ENCODE measurements at places on chromosomes 1 and 21. TPM values are rescaled to one million over a fixed set of nuclear protein-coding genes. Genes with fewer than 3 reads are reported as not detected.

Gene AGT
- total RNA-seq: not detected

Gene TMEM54
- total RNA-seq: 12.1 TPM

Gene HPCAL4
- total RNA-seq: not detected

Gene TOR1AIP1
- 53.7 TPM for total RNA-seq

Gene OR2T2
- total RNA-seq: not detected

Gene DIRAS3
- total RNA-seq: not detected

Gene UTS2
- not detected for total RNA-seq

Gene LPAR3
- 1.1 TPM for total RNA-seq

Gene CDA
- total RNA-seq: not detected

Gene CXADR
- 7.9 TPM for total RNA-seq

- H3K4me1 ChIP-seq: peaks cover 9% of the 10 kb centered on the region
- DNase-seq: no peak
- no peaks in the 10 kb centered on the region for H3K36me3 ChIP-seq
- no peaks in the 10 kb centered on the region for H3K27me3 ChIP-seq
- H3K4me3 ChIP-seq: no peak overlapping the region
These were observed 10.9 kb upstream of the TTC22 start for GRCh38 chr1:54811739-54812655.

DNA sequence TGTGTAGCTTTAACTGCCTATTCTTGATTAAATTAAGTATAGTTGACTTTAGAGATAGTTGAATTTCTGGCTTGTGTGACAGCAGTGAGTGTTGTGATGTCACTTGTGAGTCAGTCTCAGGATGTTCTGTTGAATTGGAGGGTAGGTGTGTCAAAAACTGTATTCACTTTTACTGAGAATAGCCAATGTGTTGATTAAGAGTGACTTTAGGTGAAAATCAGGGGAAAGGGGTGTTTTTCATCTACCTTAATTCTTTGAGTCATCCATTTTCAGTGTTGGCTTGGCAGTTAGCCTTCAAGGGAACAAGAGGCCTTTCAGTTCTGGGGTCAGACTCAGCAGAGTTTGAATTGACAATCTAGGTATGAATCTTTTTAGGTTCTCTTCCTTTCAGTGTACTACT is 75.9 kb downstream of the CDC14A start:
- no peaks in the 10 kb centered on the region for H3K4me1 ChIP-seq
- H3K27me3 ChIP-seq: no peaks in the 10 kb centered on the region
- no peaks in the 10 kb centered on the region for H3K36me3 ChIP-seq
- H3K4me3 ChIP-seq: no peak overlapping the region
- no peak for DNase-seq

- no peaks in the 10 kb centered on the region for H3K27me3 ChIP-seq
- no peaks in the 10 kb centered on the region for H3K36me3 ChIP-seq
- DNase-seq: no peak
- no peak overlapping the region for H3K4me3 ChIP-seq
- H3K27ac ChIP-seq: no peak overlapping the region
These were observed 356.3 kb upstream of the B3GALT2 start for GRCh38 chr1:193542690-193543089.

GRCh38 chr1:241823925-241824324 is 24.1 kb upstream of the EXO1 start:
- H3K27me3 ChIP-seq: no peaks in the 10 kb centered on the region
- peaks cover 11% of the 10 kb centered on the region for H3K4me1 ChIP-seq
- no peak for DNase-seq

DNA sequence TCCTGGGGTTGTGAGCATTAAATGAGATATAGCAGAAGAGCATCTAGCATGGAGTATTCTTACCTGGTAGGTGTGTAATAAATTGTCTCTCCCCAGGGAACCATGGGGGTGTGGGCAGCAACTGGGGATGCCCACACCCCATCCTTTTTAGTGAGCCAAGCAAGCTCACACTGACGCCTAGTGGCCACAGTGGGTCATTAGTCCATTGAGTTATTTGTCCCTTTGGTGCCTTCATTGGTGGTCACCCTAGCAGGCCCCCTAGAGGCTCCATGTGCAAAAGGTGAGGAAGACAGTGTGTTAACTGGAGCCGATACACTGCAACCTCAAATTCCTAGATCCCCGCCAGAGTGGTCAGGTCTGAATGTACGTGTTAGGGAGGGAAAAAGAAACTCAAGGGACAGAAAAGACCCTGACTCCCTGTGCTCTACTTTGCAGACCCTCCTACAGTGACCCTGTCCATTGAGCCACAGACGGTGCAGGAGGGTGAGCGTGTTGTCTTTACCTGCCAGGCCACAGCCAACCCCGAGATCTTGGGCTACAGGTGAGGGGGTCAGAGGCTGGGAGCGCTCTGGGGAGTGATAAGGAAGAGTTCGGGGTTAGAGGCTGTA is 93.3 kb upstream of the CD1D start:
- DNase-seq: peak; percentile 85
- H3K27ac ChIP-seq: no peak overlapping the region
- H3K27me3 ChIP-seq: no peaks in the 10 kb centered on the region
- no peak overlapping the region for H3K4me3 ChIP-seq

DNA sequence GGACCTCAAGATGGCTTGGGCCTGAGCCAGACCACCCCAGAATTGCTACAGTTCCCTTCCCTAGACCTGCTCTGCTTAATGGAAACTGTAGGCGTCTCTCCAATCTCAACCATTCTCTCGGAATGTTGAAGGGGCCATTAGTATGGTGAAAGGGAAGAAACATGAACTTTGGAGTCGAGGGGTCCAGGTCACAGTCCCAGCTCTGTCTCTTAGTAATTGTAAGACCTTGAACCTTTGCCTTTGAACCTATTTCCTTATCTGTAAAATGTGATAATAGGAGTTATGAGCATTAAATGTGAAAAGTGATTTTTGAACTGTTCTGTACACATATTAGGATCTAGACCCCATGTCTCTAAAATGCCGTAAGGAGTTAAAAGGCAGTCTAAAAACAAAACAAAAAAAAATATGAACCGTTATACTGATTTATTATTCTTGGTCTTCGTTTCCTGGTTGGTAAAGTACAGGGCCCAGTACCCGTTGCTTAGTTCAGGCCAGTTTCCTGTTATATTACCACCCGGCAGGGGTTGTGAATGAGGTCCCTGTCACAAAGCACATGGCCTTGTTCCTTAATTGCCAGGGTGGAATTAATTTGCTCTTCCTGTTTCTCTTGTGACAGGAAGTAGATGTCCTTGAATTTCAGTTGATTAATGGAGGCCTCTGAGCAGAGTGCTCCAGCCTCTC is 42.3 kb downstream of the TCEANC2 start:
- H3K27me3 ChIP-seq: no peaks in the 10 kb centered on the region
- peaks cover 17% of the 10 kb centered on the region for H3K36me3 ChIP-seq
- no peaks in the 10 kb centered on the region for H3K4me1 ChIP-seq
- H3K4me3 ChIP-seq: no peak overlapping the region

GRCh38 chr21:36753556-36753955 is 54.6 kb downstream of the SIM2 start:
- DNase-seq: peak; percentile 23
- peaks cover 44% of the 10 kb centered on the region for H3K36me3 ChIP-seq
- H3K27ac ChIP-seq: peak overlapping the region; percentile 78

GRCh38 chr1:214028095-214028494 is 40.3 kb downstream of the PROX1 start:
- H3K27ac ChIP-seq: no peak overlapping the region
- H3K27me3 ChIP-seq: peaks cover 70% of the 10 kb centered on the region
- no peaks in the 10 kb centered on the region for H3K36me3 ChIP-seq
- no peaks in the 10 kb centered on the region for H3K4me1 ChIP-seq

DNA sequence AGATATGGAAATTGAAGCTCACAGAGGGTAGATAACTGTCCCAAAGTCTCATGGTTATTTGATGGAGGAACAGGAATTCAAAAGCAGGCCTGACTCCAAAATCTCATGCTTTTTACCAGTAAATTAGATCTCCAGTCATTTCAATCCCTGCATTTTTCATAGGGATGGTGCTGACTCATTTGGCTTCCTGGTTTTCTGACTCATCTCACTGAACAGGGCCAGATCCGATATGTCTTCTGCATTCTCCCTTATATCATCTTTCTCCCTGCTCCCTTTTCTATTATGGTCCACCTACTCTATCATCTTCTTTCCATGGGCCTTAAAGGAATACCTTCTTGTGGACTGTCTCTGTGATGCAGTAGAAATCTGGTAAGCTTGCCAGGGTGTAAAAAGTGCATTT is 187.2 kb downstream of the FGGY start:
- peaks cover 30% of the 10 kb centered on the region for H3K4me1 ChIP-seq
- no peaks in the 10 kb centered on the region for H3K27me3 ChIP-seq
- H3K27ac ChIP-seq: peak overlapping the region; percentile 57

DNA sequence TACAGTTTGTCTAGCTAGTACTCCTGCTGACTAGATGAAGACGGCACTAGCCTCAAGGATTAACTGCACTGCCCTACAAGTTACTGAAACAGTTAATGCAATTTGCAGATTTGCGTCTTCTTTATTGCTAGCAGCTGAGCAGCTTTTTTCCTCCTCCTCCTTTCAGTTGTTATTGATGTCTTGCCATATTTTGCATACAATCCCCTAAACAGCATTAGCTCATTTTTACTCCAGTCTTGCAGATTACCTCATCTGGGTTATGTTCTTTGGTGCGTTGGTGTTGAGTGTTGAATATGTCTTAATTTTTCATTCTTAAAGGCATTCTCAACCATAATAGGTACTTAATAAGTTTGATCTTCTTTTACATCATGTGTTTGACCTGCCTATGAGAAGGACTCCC is 363.4 kb upstream of the LYPLAL1 start:
- no peaks in the 10 kb centered on the region for H3K36me3 ChIP-seq
- no peak overlapping the region for H3K27ac ChIP-seq
- H3K27me3 ChIP-seq: no peaks in the 10 kb centered on the region
- DNase-seq: no peak
- no peak overlapping the region for H3K4me3 ChIP-seq

DNA sequence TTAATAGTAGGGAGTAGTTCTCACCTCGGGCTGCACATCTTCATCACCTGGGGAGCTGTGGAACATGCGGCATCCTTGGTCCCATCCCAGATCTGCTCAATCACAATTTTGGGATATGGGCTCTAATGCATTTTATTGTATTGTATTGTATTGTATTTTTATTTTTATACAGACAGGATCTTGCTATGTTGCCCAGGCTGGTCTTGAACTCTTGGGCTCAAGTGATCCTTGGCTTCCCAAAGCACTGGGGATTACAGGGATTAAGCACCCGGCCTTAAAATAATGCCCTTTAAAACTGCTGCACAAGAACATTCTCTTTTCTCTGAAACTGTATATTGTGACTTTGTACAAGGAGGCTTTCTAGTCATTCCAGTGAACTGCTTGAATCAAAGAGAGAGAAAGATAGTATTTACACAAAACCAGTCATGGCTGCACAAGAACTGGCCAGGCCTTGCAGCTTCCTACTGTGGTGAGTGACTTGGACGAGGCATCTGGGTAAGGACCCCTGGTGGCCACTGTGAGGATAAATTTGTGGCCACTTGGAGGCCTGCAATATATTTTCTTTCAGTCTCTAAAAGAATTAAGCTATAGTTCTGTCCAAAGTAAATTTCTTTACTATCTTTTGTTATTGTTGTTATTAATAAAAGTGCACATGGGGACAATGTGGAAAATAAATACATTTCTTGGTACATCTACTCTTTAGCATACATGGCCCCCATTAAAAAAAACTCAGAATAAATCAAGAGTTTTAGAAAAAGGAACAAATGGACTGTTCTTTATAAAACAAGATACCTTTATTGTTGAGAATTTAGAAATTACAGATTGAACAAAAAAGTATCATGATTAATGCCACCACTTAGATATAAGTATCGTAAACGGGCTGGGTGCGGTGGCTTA is 48.0 kb downstream of the TBCE start:
- no peak overlapping the region for H3K4me3 ChIP-seq
- peak; percentile 88 for DNase-seq
- no peak overlapping the region for H3K27ac ChIP-seq
- peaks cover 47% of the 10 kb centered on the region for H3K36me3 ChIP-seq

DNA sequence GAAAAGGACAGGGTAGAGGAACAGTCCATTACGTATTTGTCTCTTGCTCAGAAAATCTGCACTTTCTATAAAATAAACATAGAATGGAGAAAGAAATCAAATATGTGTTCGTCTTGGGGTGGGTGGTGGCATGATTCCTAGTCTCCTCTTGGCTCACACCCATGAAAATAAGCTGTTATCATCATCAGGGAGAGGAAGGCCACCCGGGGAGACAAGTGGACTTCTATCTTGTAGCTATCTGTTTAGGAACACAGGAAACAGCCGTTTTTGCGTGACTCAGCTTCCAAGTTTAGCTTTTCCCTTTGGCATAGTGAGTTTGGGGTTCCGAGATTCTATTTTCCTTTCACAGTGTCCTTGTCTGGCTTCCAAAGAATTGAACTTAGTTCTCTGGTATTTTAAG is 622.3 kb downstream of the PTPRU start:
- H3K36me3 ChIP-seq: no peaks in the 10 kb centered on the region
- H3K27me3 ChIP-seq: peaks cover 35% of the 10 kb centered on the region
- DNase-seq: no peak
- no peak overlapping the region for H3K4me3 ChIP-seq

- no peak overlapping the region for H3K27ac ChIP-seq
- no peaks in the 10 kb centered on the region for H3K27me3 ChIP-seq
- no peak overlapping the region for H3K4me3 ChIP-seq
- DNase-seq: no peak
- peaks cover 25% of the 10 kb centered on the region for H3K36me3 ChIP-seq
These were observed 23.4 kb downstream of the GTF2B start for GRCh38 chr1:88867743-88868521.

DNA sequence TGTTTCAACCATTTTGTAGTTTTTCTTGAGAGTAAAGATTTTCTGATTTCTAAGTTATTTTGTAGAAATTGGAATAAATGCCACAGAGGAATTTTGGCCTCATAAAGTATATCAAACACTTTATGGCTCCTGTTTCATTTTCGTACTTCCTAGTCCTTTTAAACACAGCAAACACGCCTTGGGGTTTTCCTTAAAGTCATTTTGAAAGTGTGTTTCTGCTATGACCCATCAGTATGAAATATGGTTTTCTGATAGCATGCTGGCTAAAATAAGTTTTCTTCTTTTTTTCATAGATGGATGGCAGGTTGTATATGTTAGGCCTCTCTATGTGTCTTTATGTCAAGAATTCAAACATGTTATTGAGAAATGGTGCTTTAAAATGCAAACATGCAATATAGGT is 940.1 kb upstream of the TMPRSS15 start:
- no peaks in the 10 kb centered on the region for H3K27me3 ChIP-seq
- H3K27ac ChIP-seq: no peak overlapping the region
- no peak overlapping the region for H3K4me3 ChIP-seq
- no peak for DNase-seq
- no peaks in the 10 kb centered on the region for H3K4me1 ChIP-seq
- no peaks in the 10 kb centered on the region for H3K36me3 ChIP-seq

- H3K27ac ChIP-seq: no peak overlapping the region
- H3K27me3 ChIP-seq: no peaks in the 10 kb centered on the region
- H3K36me3 ChIP-seq: no peaks in the 10 kb centered on the region
- H3K4me3 ChIP-seq: no peak overlapping the region
These were observed 410.1 kb downstream of the BRINP3 start for GRCh38 chr1:190067592-190067991.

GRCh38 chr21:35850029-35850428 is 210.3 kb downstream of the SETD4 start:
- H3K4me3 ChIP-seq: no peak overlapping the region
- DNase-seq: no peak
- no peaks in the 10 kb centered on the region for H3K4me1 ChIP-seq
- no peaks in the 10 kb centered on the region for H3K36me3 ChIP-seq
- peaks cover 40% of the 10 kb centered on the region for H3K27me3 ChIP-seq

- no peaks in the 10 kb centered on the region for H3K36me3 ChIP-seq
- no peak overlapping the region for H3K27ac ChIP-seq
- no peak overlapping the region for H3K4me3 ChIP-seq
- peaks cover 85% of the 10 kb centered on the region for H3K27me3 ChIP-seq
- DNase-seq: peak; percentile 45
- no peaks in the 10 kb centered on the region for H3K4me1 ChIP-seq
These were observed 109.6 kb downstream of the KCNN3 start for GRCh38 chr1:154760469-154760933.

Data from MCF 10A (cell line).